Activated CD4-positive, alpha-beta T cell treated with anti-CD3 and anti-CD28 coated beads for 1 hour (primary cell): ENCODE measurements at places on chromosomes 6 and 20.

DNA sequence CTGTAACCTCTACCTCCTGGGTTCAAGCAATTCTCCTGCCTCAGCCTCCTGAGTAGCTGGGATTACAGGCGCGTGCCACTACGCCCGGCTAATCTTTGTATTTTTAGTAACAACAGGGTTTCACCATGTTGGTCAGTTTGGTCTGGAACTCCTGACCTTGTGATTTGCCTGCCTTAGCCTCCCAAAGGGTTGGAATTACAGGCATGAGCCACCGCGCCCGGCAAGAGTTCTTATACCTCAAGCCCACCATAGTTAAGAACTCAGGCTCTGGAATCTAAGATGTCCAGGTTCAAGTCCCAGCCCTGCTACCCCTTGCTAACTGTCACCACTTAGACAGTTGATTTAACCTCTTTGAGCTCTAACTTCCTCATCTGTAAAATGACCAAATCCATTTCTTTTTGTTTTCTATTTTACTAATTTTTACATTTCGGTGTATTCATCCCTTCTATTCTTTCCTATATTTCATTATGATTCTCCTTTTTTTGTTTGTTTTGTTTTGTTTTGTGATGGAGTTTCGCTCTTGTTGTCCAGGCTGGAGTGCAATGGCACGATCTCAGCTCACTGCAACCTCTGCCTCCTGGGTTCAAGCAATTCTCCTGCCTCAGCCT lies 104.8 kb upstream of the ZNF217 start:
- DNase-seq, result no peak

DNA sequence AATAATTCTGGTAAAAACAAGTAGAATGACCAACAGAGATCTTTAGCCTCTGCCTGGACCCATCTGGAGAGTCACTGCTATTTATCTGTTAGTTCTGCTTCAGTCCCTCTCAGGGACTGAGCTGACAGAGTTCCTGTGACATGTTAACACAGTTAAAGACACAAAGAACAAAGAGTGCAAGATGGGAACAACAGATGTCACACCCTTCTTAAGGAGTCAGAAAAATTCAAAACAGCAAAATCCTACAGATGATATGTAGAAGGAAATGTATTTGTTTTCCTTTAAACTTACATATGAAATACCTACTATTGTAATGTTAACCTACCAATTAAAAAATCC lies 102.2 kb downstream of the FYN start:
- DNase-seq, result no peak

DNA sequence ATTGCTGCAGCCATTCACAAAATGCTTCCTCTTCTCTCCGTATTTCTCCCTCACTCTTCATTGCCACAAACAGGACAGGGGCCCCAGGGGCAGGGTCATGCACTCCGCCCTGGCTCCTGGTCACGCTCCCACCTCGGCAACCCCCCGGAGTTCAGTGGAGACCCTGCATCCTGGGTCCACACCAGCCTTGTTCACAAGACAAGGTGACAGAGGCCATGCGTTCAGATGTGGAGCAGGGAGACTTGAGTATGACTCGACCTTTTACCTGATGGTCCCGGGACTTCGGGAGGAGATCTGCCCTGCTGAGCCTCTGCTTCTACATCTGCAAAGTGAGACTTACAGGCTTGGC lies 49.4 kb downstream of the ANKRD60 start:
- DNase-seq, result no peak

GRCh38 chr20:22825076-22825475 lies 210.0 kb upstream of the SSTR4 start:
- no peak for DNase-seq

- no peak for DNase-seq
Measured at GRCh38 chr20:58981628-58982364, 740 bp downstream of the NELFCD start.

DNA sequence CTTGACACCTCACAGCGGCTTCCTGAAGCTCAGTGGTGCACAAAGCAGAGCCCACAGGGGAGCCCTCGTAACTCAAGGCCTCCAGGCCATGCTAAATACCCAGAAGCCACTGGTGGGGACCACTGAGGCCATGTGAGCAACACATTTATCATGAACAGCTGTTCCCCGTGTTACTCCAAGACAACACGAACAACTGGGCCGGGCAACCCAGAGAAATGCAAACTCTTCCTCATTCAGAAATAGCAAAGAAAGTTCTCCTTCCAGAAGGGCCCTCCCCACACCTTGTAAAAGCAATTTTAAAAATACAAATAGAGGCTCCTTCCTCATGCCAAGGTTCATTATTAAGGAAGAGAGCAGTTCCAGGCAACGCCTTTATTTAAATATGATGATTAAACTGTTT lies 36.3 kb upstream of the SLCO4A1 start:
- DNase-seq, result no peak

DNA sequence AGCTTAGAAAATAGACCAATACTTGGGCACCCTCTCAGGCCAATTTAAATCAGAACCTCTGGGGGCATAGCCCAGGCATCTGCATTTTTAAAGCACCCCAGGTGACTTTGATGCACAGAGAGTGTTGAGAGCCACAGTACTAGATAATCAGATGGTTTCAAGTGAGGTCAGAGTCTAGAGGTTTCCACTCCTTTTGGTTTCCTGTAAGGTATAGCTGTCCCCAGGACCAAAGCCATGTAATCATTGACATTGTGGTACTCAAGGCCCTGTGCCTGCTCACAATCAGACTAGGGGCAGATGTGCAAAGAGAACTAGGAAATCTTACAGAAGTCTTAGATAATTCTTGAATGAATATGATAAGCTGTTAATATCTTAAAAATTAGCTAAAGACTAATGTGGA lies 9.1 kb downstream of the FILIP1 start:
- DNase-seq, result no peak

DNA sequence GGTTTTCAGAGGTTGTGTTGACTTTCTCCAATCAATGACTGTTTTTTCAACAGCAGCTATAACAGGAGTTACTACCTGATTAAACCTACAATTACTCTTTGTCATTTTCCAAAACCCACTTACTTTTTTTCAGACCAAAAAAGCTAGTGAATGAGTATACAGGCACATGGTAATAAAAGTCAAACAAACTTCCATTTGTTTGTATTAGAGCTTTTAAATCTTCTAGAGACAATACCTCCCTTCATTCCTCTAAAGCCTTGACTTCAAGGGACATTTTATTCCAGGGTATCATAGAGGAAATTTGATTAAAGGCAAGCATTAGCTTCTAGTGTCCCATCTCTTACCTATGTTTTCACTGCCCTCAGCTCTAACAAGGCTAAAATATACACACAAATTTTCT lies 52.7 kb downstream of the IL22RA2 start:
- DNase-seq, result no peak

GRCh38 chr6:81998432-81998831 lies 246.0 kb upstream of the TENT5A start:
- no peak for DNase-seq

- no peak for DNase-seq
Measured at GRCh38 chr6:154343473-154344308, 12.9 kb downstream of the IPCEF1 start.

DNA sequence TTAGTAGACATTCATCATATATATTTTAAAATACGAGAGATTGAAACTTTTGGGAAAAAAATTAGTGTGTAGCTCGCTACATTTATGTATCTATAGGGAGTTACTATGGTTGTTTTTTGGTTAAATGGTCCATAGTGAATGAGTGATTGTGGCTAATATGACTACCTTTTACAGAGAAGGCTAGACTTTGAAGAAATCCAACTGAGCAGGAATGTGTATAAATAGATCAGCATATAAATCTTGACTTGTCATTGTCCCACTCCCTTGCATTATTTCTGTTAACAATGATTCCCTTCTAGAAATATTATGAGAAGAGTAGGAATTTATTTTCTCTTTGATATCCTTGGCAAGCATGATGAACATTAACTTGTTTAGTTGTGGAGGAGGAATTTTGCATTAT lies 737.8 kb upstream of the MAP3K7 start:
- DNase-seq, result no peak

DNA sequence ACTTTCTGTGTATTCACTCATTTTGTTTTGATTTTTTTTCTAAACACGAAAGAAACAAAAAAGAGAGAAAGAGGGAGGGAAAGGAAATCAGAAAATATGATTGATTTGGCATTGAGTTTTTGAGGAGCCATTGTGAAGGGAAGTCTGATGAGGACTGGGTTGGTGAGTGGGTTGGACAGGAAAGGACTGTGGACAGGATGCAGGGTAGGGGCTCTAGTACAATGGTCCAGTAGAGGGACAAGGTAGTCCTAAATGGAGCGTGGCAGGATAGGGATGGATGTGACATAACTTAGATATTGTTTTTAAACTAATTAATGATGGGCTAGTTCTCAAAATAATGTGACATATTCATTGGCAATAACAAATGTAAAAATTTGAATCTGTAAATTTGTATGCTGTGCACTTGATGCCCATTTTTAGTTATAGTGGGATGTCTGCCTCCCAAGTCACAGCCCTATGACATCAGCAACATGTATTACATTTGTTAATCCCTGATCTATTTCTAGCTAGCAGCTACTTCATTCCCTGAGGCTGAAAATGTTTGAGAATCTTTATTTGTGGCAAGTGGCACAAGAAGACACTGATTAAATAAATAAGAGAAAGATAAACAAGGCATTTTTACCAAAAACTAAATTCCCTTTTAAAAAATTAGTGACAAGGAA lies 64.0 kb upstream of the ASF1A start:
- no peak for DNase-seq

GRCh38 chr6:128074567-128074966 lies 173.7 kb upstream of the THEMIS start:
- no peak for DNase-seq

- DNase-seq, result no peak
Measured at GRCh38 chr6:41411961-41412360, 76.6 kb downstream of the NCR2 start.

- DNase-seq, result no peak
Measured at GRCh38 chr20:57259938-57260921, 6.2 kb downstream of the BMP7 start.

- peak; percentile 30 for DNase-seq
Measured at GRCh38 chr6:28896505-28897368, 27.0 kb downstream of the TRIM27 start.

GRCh38 chr6:126905917-126906316 lies 212.6 kb upstream of the RSPO3 start:
- no peak for DNase-seq

DNA sequence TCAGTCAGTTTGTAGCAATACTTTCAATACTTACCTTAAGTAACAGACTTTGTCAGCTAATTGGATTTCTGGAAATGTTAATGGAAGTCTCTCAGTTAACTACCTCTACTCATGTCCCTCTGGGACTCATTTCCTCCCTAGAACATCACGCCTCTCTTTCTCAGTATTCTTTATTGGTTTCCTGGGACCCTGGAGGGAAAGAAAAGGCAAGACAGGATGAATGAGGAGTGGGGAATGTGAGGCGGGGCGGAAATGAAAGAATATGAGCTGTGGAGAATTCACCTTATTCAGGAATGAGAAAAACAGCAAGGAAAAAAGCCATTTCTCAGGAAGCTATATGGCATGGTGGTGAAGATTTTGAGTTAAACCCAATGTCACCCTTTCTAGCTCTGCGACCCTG lies 62.7 kb downstream of the ANKS1A start:
- no peak for DNase-seq

DNA sequence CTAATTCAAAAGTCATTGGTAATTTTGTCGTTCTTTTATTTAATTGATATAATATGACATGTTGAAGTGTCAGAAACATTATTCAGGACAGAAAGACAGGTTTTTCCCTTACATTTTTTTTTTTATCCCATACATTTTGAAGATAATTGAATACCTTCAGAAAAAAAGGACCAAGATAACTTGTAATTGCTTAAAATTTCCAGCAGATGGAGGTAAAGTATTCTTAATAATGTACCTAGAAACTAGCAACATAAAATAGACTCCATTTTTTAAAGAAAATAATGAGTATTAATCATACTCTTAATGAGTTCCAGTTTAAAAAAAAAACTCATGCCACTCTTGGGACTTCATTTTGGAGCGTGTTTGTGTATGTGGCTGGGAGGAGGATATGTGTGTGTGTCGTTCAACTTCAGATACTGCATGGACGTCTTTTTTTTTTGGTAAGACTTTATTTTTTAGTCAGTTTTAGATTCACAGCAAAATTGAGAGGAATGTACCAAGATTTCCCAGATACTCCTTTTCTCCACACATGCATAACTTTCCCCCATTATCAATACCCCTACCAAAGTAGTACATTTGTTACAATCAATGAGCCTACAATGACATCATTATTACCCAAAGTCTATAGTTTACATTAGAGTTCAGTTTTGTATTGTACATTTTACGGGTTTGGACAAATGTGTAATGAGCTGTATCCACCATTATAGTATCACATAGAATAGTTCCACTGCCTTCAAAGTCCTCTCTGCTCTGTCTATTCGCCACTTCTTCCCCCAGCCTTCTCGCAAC lies 79.4 kb downstream of the ROS1 start:
- DNase-seq, result no peak

- DNase-seq, result no peak
Measured at GRCh38 chr20:41572010-41572572, 46.1 kb downstream of the CHD6 start.

- peak; percentile 41 for DNase-seq
Measured at GRCh38 chr20:48620507-48621375, 207.1 kb downstream of the PREX1 start.

DNA sequence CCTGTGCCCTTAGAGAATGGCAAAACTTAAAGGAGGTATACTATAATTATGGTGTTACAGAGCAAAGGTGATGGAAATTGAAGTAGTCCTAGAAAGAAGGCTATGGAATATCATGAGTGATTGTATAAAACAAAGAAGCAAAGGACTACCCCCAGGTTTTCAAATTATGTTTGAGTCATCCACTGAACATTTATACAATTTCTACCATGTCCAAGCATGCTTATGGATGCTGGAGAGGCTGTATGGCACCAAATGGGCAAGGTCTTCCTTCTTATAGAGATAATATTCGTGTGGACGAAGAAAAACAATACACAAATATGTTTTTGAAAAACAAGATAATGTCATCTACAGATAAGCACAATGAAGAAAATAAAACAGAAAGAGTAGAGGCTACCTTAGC lies 177.5 kb downstream of the KHDC1L start:
- no peak for DNase-seq

DNA sequence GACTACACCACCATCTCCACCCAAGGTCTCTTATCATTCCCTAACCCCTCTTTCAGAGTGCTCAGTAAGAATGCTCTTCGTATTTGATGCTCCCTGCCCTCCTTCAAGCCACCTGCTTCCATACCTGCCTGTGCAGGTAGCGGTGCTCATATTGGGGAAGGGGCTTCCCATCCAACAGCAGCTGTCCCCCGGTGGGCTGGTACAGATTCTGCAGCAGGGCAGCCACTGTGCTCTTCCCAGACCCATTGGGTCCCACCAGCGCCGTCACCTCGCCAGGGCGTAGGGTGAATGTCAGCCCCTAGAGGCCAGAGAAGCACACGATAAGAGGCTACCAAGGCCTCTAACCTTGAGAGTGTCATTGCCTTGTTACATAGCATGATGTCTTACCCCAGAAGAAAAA lies 3.9 kb upstream of the PSMB8 start:
- no peak for DNase-seq

- no peak for DNase-seq
Measured at GRCh38 chr20:53510262-53510661, 83.4 kb downstream of the ZNF217 start.

DNA sequence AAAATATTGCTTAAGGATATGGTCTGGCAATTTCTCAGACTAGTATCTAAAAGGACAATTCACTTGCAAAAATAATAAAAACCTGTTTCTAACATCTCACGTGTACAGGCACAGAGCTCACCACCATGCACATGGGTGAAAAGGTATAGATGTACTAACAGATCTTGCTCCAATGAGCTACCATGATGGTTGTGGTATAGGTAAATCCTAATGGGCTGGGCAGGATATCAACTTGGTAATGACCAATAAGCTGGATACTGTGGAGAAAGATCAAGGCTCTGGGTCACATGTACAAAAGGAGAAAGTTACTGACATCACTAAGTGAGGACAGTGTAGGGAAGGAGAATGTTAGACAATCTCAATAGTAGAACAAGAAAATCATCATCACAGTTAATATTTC lies 111.0 kb upstream of the NUP153 start:
- no peak for DNase-seq
